Brain pericyte (primary cell): ENCODE measurements at places on chromosomes 4 and X.
A peak's percentile ranks its signal among the peaks of the same experiment; 100 is the strongest.

- DNase-seq: no peak
Measured at GRCh38 chr4:89263265-89263664, 44.3 kb downstream of the GPRIN3 start.

GRCh38 chr4:128379860-128380259 lies 92.2 kb upstream of the PGRMC2 start:
- DNase-seq: no peak

DNA sequence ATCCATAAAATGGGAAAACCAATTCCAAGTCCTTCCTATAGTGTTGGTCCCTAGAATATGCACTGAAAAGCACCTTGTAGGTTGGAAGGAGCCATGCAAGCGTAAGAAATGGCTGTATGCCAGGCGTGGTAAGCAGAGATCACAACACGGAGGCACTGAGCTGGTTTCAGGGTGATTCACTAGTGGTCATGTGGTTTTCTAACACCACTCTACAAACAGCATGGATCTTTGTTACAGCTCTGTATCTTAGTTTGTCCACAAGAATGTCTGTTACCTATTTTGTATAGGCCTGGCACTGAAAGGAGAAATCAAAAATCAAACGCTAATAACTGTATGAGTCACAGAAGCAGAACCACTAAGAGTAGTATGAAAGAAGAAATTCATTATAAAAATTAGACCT lies 71.9 kb downstream of the MAGEB17 start:
- peak; percentile 17 for DNase-seq

- no peak for DNase-seq
Measured at GRCh38 chrX:44080083-44080482, 106.9 kb upstream of the NDP start.

DNA sequence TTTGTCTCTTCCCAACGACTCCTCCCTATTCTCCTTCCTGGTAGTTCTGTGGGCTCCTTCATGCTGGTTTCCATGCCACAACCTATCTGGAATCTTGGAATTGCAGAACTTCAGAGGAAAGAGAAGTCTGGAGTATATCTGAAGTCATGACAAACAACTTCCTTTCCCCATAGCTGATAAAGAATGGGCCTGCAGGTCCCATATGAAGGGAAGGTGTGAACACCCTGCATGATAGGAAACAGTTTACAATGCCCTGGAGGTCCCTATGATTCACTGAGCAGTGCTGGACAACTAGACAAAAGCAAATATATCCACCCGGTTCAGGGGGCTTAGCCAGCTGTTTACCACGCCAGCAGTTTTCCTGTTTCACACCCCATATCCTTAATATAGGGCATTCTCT lies 19.4 kb downstream of the FAM9C start:
- DNase-seq: no peak

GRCh38 chrX:17944833-17945497 lies 83.9 kb upstream of the RAI2 start:
- no peak for DNase-seq
